Head of caudate nucleus (tissue), 42 donors: ENCODE measurements at places on chromosomes 2 and 18.

DNA sequence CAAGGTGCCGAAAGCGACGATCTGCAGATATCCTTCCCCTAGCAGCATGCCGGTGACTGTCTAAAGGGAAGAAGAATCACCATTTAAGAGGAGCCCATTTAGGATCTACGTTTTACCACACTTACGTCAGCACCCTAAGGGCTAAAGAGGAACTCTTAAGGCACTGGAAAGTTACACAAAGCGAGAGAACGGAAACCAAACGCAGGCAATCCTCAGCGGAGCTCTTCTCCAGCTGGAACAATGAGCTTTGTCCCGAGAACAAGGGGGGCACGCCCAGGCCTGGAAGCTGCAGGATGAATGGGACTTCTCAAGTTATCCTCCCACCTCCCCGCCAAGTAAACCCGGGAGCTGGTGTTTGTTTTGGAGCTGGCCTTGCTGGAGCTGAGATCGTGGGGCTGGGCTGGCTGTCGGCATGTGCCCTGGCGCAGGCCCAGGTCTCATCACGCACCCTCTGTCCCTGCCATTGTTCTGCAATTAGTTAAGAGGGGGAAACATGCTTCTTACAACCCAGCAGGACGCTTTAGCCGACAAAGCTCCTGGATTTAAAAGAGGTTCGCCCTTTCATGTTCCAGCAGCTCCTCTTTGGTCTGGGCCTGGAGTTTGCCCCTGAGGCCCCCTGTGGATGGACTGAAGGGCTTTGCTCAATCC lies 36.4 kb downstream of the PXDN start:
- DNase-seq = no peak

DNA sequence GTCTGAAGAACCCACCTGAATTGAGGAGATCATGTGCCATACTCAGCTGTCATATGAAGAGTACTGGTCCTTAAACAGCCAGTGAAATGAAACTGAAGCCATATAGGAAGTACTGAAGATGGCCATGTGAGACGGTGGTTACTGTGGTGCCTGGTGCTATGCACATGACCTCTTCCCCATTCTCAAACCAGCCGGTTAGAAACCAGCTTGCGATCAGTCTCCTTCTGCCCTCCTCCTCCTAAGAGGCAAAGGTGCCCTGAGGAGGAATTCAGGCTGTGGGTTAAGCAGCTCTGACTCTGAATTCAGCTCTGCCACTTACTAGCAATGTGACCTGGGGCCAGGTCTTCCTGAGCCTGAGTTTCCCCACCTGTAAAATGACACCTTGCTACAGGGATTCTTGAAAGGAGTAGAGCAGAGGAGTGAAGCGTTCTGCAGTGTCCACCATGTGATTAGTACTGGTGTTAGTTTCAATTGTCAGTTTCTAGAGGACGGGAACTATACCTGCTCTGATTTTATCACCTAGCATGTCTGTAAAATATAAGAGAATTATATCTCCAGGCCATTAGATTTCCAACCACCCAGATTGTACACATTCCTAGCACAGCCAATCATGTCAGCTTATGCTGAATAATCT lies 5.1 kb downstream of the FECH start:
- DNase-seq = no peak

DNA sequence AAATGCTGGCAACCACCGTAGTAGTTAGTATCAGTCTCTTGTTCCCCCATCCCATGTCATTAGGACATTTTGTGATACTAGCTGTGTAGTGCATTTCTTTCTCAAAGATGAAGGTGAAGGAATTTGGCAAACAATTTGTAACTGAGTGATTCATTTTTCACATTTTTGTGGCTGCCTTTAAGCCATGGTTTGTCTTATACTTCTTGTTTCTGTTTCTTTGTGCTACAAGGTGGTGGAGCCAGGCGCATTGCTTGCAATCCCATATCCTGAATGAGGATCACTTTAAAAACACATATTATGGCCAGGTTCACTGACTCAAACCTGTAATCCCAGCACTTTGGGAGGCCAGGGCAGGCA lies 40.6 kb downstream of the GPD2 start:
- no peak for DNase-seq

- DNase-seq = no peak
Measured at GRCh38 chr2:198115201-198115600, 310.8 kb downstream of the PLCL1 start.

DNA sequence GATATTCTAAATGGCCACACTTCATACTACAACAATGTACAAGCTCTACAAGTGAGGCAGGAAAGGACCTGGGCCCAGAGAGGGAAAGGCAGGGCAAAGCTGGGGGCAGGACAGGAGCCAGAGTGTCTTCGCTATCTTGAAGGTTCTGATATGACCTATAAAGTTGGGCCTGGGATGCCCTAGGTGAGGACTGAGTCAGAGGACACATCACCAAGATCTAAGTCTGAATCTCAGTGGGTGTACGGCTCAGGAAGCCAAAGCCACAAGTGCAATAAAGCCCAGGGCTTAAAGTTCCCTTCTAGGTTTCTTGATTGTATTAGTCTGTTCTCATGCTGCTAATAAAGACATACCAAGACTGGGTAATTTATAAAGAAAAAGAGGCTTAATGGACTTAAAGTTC lies 219.1 kb downstream of the ALK start:
- no peak for DNase-seq

DNA sequence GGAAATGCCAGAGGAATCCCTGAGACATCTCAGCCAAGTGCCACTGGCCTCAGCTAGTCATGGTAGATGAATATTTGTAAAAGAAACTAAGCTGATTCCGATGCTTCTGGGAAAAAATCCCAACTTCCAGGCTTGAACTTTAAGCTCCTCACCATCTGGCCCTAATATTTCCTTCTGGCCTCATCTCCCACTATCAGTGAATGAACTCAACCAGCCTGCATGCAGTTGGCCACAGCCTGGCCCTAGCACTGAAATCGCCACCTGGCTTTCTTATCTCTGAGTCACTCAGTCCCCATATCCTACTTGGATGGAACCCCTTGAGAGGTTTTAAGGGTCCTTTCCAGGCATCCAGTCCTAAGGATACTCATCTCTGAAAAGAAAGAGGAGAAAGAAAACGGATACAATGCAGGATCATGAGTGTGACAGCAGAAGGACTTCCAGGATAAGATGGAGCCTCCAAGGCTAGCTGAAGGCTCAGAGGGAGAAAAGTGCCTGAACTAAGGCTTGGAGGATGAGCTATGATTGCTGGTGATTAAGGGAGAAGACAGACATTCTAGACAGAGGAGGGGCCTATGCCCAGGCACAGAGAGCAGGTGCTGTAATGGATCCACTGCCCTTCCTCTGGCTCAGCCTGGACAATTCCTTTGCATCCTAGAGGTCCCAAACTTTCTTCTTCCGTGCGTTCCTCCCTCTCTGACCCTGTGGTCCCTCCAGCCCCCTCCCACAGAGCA lies 141.5 kb upstream of the MYCN start:
- no peak for DNase-seq

DNA sequence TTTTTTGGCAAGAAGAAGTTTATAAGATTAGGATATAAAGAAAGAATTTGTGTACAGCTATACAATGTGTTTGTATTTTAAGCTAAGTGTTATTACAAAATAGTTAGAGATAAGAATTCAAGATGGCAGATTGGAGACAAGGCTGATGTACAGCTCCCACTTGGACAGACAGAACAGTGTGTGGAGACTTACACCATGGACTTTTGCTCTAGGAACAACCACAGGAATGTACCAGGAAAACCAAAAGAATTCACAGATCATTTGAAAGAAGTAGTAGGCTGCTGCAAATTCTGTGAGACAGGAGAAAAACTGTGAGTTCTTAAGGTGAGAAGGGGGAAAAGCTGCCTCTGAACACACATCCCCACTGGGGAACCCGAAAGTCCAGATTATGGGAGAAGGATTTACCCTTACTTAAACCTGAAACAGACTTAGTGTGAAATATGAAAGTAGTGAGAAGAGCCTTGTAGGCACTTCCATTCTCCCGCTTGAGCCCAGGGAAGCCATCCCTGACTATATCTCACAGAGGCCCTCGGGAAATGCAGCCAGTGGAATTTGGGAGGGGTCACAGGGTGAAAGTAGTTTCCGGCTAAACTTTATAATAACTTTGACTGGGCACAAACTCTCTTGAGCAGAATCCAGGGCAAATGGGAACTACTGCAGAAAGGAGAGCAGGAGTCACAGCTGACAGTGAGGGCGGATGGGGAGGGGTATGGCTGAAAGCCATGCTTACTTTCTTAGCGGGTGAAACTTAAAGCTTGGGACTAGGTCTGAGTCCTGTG lies 11.6 kb upstream of the RPRD1A start:
- DNase-seq = no peak

DNA sequence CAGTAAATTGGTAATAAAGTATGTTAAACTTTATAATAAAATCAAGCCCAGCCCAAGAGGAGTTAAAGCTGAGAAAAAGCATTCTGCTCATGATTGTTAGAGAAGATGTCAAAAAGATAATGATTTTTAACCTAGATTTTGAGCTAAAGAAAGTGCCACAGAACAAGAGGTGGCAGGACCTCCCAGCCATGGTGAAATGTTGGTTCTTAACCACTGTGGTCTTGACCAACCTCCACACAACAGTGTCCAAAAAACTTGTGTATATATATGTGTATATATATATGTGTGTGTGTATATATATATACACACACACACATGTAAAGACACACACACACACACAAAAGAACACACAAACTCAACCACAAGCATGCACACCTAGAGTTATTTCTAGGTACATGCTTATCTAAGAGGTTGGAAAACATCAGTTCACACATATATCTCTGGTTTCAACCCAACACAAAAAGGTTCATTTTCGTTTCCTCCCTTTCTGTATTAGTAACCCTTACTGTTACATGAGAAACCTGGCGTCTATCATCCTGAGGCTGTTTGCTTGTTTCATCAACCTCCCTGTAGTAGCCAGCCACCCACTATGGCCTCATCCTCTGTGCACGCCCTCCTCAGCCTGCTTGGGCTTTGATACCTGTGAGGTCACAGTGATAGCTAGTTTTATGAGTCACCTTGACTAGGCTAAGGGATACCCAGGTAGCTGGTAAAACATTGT lies 631.8 kb upstream of the ID2 start:
- no peak for DNase-seq

- no peak for DNase-seq
Measured at GRCh38 chr2:232322560-232323327, 55.8 kb upstream of the ALPP start.

DNA sequence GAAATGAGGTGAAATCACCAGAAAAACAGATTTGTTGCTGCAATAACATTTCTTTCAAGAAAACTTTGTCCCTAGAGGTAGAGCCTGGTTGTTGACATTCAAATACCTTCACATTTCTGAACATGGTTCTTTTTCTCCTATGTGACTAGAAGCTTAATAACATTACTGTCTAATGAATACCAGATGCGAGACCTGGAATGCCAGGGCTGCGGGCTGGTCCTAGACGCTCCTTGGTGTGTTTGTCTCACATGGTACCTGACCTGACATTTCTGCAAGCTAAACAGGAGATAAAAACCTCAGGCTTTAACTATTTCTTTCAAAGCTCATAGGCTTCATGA lies 38.5 kb downstream of the ACKR3 start:
- DNase-seq = no peak
